ENCODE measurements at places on chromosomes 5 and 9.
A peak's percentile ranks its signal among the peaks of the same experiment; 100 is the strongest.

DNA sequence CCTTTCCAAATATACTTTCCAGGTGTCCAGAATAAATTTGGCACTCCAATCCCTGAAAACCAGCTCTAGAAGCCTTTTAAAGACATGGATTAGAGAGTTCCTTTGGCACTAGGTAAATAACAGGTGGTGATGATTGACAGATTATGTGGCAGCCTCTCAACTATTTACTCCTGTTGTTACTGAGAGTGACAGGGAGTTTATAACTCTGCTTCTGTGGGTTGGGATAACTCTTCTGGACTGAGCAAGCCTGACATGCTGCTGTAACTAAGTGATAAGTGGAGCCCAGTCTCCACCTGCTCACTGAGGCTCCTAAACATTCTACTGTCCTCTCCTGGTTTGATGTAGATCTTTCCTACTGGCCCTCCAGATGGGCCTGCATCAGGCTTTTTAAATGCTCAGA lies 693.2 kb upstream of the FTMT start:
- no peak for DNase-seq

DNA sequence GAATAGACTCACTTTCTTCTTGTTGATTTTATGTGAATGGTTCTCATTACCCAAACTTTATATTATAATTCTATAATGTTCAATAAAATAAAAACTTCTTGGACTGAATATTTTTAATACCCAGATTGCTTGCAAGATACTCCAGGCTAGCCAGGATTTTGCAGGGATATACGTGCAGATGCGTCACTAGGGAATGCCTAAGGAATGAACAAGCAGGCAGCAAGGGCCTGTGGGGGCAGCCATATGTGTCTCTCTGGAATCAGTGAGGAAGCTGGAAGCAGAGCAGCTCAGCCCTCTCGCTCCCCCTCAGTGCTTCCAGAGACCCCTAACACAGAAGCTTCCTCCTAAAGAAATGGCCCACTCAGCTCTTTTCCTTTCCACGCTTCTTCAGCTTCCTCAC lies 457.4 kb downstream of the CCDC171 start:
- no peak for DNase-seq

GRCh38 chr9:122402403-122402871 lies 31.6 kb downstream of the PTGS1 start:
- DNase-seq = no peak

- no peak for DNase-seq
Measured at GRCh38 chr5:35921930-35922329, 16.5 kb downstream of the CAPSL start.

- no peak for DNase-seq
Measured at GRCh38 chr5:33968211-33969005, 16.1 kb downstream of the SLC45A2 start.

- no peak for DNase-seq
Measured at GRCh38 chr9:37650299-37650872, 368 bp upstream of the FRMPD1 start.

DNA sequence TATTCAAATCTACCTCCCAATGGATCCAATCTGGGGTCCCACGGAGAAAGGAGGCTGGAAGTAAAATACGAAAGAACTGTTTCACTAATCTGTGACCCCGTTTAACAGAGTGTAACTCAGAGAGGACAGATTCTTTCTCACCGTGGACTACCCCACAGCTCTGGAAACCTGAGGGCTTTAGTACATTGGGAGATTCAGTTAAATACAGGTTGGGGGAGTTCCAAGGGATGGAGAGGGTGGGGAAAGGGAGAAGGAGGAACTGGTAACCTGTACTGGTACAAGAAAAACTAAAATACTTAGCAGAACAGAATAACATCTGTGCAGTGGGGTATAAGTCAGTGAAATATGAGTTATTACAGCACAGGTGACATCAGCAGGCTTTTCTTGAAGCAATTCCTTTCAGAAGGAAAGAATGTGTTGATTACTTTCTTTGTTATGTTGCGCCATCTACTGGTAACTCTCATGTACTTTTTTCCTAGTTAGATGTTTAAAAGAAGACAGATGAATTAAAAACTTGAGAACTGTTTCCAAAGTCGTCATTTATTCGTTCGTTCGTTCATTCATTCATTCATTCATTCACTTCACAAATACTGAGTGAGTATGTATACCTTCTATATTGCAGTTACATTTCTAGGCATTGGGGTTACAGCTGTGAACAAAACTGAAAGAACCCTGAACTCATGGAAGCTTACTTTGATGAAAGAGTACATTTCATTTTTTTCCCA lies 30.0 kb upstream of the STOM start:
- no peak for DNase-seq

DNA sequence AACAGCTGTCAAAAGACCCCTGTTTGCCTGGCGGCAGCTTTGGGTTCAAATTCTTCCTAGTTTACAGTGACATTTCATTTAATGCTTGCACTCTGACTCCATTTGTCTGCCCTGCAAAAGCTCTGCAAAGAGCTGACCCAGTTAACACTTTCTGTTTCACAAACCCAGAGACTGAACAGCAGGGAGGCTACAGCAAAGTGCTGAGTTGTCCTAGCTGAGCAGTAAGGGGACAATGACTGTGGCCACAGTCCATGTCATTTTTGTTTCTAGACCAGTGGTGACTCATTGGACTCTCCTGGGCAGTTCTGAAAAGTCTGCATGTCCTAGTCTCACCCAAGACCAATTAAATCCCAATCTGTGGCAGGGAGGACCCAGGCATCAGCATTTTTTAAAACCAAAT lies 994.8 kb upstream of the WWC1 start:
- DNase-seq = no peak

GRCh38 chr9:94632737-94633136 lies 6.6 kb downstream of the FBP1 start:
- DNase-seq = no peak

DNA sequence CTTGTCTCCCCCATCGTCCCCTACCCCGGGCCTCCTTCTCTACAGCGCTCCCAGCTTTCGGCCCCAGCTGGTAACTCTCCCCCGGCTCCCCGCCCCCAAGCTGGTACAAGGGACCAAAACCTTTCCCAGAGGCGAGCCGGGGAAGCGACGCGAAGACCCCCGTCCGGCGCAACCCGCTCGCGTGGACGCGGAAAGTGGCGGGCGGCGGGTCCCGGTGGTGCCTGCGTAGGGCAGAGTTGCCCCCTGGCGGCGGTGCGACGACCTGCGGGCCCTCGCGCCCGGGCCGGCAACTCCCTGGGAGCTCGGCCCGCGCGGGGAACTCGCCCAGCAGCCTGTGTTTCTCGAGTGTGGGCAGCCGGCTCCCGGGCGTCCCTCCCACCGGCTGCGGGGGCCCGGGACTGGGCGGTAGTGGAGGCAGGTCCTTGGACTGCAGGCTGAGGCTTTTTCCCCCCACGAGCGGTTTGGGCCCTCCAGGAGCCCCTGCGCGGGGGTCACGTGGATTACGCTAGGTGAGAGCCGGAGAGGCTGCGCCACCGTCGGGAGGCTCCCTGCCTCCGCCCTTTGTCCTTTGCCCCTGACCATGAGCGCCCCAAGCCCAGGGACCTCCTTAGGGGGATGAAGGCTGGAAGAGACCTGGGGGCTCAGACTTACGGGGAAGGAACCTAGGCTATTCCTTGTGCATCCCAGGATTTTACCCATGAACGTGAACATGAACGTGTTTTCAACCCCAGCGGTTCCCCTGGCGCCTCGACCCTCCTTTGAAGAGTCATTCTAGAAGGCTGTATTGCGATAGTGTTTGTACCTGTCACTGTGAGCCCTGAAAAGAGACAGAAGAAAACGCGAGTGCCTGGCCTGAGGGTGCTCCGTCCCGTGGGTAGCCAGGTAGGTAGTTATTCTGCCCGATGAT lies 2.9 kb upstream of the FOXD1 start:
- DNase-seq = no peak

- DNase-seq = no peak
Measured at GRCh38 chr5:125587631-125588030, 835.6 kb upstream of the GRAMD2B start.

GRCh38 chr9:111944241-111944866 lies 47.7 kb downstream of the UGCG start:
- DNase-seq = no peak

DNA sequence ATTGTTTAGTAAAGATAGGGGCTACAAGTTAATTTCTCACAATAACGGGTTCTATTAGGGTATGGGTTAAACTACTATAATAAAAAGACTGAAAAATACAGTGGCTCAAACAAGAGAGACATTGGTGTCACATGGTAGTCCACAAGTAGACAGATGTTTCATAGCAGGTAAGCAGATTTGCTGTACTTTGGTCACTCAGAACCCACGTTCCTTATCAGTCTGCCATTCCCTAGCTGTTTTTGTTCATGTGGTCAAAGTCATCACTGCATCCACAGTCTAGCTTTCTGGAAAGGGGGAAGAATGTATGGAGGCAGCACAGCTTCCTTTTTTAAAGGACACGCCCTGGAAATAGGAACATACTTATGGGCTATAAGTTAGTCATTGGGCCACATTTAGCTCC lies 73.0 kb downstream of the SLC12A2 start:
- no peak for DNase-seq

- DNase-seq = no peak
Measured at GRCh38 chr5:98749046-98749445, 24.4 kb upstream of the RGMB start.

DNA sequence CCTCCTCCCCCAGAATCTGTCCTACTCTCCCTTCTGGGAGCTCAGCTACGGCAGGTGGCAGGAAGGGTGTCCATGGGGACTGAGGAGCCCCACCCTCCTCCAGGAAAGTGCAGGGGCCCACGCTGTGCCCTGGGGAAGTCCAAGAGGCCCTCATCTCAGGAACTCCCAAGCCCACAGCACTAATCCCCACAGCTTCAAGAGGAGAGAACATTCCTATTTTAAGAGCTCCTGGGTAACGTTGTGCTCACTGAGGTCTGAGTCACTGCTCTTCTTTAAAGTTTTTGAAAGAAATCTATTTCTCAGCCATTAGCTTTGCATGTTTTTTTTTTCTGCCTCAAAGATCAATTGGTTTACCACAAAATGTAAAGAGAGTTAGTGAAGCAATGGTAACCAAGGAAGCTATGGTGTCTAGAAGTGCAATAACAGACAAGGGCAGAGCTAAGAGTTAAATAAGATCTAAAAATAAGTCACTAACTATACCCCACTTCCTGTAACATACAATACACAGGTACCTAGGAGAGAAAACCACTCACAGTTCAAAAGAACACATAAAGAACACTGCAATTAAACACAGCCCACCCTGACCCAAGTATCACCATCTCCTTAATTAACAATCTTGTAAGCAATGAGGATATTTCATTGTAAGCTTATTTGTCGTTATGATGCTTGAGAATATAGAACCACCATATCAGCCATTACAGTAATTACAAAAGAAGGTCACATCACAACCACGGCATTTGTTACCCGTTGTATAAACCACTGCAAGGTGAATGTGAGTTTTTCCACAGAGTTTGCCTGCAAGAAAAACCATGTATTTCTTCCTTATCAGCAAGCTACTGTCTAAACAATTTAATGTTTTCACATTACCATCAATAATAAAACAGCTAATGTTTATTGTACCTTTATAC lies 382.3 kb upstream of the SLC30A5 start:
- no peak for DNase-seq

DNA sequence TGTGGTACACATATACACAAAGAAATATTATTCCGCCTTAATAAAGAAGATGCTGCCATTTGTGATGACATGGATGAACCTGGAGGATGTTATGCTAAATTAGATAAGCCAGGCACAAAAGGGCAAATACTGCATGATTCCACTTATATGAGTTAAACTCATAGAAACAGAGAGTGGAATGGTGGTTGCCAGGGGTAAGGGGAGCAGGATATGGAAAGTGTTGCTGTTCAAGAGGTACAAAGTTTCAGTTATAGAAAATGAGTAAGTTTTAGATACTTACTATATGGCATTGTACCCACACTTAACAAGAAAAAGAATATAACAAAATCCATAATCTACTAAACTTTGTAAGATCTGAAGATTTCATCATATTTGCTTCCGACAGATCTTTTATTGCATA lies 252.2 kb downstream of the SYK start:
- no peak for DNase-seq

DNA sequence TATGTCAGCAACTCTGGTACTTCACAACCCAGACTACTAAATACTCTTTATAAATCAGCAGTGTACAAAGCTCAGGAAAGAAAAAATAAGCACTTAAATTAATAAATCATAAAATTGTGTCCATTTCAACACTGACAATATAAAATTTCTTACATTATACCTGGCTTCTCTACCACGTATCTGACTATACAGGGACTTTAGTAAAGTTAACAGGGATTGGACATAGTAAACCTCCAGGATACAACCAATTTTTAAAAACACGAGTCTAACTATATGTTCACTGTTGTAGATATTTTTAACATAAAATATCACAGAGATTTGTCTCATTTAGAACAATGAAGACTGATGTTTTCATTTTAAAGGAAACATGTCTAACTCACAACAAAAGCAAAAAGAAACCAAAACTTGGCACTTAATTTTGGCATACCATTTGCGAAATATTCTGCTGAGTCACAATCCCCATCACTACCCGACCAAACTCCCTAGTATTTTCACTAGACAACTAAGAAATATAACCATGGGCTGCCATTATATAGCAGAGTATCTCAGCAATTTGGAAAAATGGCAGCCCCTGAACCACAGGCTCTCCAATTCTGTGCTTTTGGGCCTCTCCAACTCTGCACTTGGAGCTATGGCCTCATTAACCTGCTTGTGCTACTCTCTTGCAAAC lies 14.4 kb downstream of the FAM169A start:
- no peak for DNase-seq

DNA sequence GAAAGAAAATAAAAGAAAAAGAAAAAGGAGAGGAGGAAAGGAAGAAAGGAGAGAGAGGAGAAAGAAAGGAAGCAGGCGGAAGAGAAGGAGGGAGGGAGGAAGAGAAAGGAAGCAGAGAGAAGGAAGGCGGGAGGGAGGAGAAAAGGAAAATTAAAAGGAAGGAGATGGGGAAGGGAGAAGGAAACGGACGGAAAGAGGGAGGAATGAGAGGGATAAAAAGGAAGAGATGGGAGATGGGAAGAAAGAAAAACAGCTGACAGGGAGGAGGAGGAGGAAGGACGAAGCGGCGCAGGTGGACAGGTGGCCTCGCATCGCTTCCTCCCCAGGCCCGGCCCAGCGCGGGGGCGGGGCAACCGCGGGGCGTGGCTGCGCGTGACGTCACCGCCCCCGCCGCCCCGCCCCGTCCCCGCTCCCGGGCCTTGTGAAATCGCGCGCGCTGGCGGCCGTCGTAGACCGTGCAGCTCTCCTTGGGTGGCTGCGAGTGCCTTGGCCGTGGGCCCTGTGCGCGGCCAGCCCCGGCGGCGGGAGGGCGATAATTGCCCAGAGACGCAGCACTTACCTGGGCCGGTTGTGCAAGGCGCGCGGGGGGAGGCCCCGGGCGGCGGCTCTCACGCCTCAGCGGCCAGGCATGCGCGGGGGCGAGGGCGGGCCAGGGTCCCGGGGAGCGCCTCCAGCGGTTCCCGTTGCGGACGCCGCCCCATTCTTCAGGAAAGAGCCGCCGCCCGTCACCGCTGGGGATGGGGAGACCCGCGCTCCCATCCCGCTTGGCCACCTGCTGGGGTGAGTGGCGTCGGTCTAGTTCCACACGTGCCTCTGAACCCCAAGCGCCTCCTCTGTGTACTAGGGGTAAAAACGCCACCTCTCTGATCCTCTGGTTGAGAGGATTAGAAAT lies 49.6 kb upstream of the FOXE1 start:
- DNase-seq = peak; percentile 37

All from stimulated activated CD8-positive, alpha-beta memory T cell treated with anti-CD3 and anti-CD28 coated beads, Interleukin-4, amount 100 ng/mL, for 4 hours (primary cell).